Hematopoietic multipotent progenitor cell (in vitro differentiated cells): ENCODE measurements at places on chromosomes 7 and 10.

DNA sequence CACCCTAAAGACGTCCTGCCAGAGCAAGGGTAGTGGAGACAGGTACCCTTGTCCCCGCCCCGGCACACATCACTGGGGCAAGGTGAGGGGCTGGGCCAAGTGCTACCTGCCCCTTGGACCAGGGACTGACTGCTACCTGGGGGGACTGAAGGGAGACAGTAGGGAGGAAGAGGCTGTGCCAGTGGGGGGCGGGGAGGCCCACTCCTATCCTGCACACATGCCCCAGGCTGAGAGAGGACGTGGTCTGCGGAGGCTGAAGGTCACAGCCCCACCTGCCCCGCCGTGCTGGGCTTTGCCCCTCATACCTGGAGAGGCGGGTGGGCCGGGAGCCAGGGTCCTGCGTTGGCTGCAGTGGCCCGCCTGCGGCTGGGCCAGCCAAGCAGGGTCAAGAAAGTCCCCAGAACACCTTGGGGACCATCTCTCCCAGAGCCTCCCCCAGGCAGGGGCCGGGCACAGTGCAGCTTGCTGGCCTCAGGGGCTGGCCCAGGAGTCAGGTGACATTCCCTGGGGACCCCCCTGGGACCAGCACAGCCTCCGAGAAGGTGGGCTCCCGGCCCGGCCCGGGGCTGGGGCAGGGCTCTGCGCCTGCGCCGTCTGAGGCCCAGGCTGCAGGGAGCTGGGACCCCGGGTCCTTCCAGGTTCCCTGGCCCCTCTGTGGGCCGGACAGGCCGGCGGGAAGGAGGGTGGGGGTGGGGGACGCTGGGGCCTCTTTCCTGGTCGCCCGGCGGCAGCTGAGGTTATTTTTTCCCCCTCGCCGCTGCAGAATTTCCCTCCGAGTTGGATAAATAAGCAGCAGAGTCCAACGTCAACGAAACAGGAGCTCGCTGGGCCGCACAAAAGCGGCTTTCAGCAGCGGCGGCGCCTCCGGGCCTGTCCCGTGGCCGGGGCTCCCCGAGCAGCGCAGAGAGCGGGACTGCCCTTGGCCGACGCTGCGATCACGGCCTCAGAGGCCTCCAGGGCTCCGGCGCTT, 9.8 kb upstream of the FZD9 start:
- no peak for DNase-seq

DNA sequence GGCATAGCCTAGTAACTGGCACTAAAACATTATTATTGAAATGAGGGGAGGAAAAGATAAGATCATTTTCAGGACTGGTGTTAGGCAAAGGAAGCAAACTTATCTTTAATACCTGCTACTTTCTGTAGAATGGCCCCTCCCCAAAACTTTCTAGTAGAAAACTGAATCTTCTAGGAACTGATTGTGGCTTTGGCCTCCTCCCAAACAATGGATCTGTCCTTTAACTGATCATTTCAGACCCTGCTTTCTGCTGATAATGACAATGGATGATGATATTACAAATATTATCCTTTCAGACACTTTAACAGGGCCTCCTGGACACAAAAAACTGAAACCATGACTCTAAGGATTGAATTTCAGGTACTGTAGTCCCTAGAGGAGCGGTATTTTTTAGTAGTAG, 55.1 kb downstream of the EZH2 start:
- DNase-seq, result no peak

DNA sequence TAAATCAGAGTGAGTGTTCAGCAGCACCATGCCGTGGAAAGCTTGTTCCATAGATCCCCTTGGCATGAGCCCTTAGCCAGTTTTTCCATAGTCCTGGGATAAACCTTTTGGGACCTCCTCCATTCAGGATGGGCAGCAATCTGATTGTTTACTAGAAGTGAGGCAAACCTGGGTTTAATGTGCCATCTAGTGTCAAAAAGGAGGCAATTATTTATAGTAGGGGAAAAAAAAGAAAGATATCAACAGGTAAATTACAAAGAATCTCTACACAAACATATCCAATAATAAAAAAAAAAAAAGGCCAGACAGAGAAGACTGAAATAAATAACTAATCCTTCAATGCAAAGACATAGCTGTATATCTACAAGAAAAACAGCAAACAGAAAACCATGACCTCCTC, 229.0 kb upstream of the STK17A start:
- DNase-seq, result no peak

DNA sequence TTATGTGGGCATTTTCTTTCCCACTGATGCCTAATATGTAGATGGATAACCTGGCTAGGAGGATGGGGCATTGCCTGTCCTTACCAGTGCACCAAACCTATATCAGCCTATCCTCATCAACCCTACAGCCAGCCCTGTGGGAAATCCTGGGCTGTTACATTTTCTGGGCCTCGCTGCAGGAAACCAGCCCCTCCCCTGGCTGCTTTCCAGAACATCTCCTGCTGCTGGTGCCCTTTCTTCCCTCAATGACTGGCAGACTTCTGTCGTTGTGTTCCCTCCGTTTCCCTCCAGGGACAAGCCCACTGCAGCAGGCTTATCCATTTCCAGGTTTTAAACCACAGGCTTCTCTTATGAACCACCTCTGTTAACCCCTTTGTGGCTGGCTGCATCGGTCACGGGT, 486.1 kb upstream of the COBL start:
- no peak for DNase-seq

DNA sequence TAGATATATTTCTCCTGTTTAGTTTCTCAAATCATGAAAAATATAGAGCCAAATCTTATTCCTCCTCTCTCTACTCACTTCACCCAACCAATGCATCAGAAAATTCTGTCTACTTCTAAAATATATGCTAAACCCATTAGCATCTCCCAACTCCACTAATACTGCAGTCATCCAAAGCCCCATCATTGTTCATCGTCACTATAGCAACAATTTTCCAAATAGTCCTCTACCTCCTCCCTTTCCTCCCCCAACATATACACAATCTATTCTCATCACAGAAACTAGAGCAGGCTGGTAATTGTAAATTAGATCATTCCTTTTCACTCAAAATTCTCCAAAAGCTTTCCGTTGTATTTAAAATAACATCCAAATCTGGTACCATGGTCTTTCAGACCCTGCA, 38.4 kb upstream of the C10orf120 start:
- no peak for DNase-seq

DNA sequence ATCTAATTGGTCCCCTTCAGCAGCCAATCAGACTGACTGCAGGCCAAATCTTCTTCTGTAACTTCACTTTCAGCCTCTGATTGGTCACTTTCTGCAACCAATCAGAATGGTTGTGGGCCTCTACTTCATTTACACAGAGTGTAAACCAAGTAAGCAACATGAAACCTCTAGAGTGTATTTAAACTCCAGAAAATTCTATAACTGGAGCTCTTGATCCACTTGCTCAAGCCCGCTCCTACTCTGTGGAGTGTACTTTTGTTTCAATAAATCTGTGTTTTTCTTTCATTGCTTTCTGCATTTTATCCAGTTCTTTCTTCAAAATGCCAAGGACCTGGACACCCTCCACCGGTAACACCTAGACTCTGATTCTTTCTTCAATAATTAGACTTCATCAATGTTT, 319.1 kb downstream of the CACNA2D1 start:
- DNase-seq, result no peak

- DNase-seq, result no peak
These were observed 123.0 kb downstream of the CXCL12 start for GRCh38 chr10:44261710-44262455.

DNA sequence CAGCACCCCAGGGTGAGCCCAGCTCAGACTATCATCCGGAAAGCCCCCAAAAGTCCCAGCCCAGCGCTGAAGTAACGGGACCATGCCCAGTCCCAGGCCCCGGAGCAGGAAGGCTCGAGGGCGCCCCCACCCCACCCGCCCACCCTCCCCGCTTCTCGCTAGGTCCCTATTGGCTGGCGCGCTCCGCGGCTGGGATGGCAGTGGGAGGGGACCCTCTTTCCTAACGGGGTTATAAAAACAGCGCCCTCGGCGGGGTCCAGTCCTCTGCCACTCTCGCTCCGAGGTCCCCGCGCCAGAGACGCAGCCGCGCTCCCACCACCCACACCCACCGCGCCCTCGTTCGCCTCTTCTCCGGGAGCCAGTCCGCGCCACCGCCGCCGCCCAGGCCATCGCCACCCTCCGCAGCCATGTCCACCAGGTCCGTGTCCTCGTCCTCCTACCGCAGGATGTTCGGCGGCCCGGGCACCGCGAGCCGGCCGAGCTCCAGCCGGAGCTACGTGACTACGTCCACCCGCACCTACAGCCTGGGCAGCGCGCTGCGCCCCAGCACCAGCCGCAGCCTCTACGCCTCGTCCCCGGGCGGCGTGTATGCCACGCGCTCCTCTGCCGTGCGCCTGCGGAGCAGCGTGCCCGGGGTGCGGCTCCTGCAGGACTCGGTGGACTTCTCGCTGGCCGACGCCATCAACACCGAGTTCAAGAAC, 1.1 kb downstream of the VIM start:
- DNase-seq, result peak; percentile 67

DNA sequence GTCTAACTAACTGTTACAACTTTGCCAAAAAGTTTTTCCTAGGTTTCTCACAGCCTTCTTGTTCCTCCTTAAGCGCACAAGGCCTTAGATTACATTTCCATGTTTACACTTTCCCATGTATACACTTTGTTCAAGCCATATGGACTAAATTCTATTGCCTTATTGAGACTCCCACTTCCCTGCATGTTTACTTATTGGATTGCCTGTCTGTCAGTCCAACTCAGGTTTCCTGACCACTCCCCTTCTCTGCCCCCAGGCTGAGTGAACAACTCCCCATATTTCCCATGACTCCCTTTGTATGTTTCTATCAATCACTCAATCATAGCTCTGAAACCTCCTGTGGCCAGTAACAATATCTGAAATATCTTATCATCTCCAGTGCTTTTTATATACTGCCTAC, 43.0 kb downstream of the SLC25A40 start:
- no peak for DNase-seq

DNA sequence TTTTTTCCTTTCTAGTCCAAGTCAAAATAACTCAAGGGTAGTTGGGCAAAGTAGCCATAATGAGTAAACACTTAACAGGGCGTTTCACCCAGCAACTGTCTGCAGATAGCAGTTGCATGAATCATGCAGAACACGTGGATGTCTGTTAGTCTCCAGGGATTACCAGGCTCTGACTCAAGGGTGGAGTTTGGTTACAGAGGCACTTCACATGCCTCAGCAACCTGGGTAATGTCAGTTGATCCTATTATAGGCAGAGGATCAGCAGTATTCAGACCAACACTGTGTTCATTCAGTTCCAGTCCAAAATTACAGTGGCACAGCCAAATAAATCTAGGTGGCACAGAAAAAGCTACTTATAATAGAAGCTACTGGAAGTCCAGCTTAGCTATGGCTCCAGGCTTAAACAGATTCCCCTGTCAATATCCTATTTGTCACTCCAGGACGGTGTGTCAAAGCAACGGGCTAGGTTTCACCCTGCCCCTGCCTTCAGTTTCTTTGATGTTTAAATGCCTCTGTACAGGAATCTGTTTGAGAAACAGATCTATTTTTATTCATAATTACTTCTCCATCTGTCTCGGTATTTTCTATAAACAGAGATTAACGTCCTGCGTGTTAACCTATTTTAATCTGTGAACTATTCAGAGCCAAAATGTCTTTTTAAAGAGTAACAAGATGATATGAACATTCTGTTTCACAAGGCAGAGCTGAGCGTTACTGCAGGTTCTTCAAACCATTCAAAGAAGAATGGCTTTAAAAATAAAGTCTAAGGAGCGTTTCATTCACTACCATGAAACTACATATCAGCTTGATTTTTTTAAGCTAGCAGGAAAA, 162.6 kb upstream of the AKR1E2 start:
- DNase-seq, result no peak

DNA sequence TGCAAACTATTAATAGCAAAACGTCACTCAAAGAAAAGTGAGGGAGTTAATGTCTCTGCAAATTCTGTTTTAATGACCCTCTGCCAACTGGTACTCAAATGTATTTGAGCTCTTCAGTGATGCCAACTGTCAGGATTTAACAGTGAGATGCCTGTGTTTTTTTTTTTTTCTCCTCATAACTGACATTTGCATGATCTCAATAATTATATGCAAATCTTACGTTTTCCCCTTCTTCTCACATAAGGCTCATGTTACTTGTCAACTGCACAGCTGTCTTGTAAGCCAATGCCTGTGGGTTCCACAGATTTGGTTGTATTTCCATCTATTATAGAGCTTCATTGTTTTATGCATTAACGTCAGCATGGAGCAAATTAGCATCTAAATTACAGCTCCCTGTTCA, 38.2 kb downstream of the PPP1R3A start:
- no peak for DNase-seq

- peak; percentile 48 for DNase-seq
These were observed 3.4 kb downstream of the TACR2 start for GRCh38 chr10:69413221-69413865.

DNA sequence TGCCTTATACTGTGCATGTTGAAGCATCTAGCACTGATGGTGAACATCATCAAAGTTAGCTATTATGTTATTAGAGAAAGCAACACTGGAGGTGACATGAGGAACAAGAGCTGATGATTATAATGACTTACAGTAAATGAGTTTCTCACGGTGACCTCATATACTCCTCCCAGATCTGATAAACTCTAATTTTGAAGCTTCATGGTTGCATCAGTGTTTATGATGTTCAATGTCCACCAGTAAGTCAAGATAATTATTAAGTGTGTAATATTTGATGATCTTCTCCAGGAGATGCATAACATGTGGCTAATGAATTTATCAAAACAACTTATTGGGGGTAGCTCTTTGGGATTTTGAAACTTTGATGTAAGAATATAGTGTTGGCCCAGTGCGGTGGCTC, 27.5 kb downstream of the MGAM2 start:
- no peak for DNase-seq

- peak; percentile 65 for DNase-seq
These were observed 153.2 kb upstream of the LYZL2 start for GRCh38 chr10:30782537-30783461.

GRCh38 chr7:151272405-151272804, 23.9 kb upstream of the SMARCD3 start:
- no peak for DNase-seq

DNA sequence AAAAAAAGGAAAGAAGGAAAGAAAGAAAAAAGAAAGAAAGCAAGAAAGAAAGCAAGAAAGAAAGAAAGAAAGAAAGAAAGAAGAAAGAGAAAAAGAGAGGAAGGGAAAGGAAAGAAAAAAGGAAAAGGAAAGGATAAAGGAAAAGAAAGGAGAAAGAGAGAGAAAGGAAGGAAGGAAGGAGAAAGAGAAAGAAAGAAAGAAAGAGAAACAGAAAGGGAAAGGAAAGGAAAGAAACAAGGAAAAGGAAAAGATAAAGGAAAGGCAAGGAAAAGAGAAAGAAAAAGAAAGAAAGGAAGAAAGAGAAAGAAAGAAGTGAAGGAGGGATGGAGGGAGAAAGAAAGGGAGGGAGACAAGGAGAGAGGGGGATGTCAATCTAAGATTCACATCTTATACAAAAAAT, 20.8 kb upstream of the SFTPA2 start:
- DNase-seq, result no peak

- DNase-seq, result peak; percentile 10
These were observed 217.5 kb downstream of the SFMBT2 start for GRCh38 chr10:7193369-7193768.

DNA sequence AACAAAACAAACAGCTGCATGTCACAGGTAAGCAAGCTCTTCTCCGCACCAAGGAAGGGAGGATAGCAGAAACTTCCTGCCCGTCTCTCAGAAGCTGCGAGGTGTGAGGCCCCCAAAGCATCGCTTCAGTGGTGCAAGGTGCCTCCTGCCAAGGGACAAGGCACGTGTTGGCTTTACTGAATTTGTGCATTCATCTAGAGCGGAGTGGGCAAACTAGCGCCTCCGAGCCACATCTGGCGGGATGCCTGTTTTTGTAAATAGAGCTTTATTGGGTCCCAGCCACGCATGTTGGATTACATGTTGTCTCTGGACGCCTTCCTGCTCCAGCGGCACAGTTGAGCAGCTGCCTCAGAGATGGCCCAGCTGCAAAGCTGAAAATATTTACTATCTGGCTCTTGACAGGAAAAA, 27.7 kb downstream of the PHYH start:
- no peak for DNase-seq
